ENCODE measurements at places on chromosomes 12 and 14.
A peak's percentile ranks its signal among the peaks of the same experiment; 100 is the strongest.

DNA sequence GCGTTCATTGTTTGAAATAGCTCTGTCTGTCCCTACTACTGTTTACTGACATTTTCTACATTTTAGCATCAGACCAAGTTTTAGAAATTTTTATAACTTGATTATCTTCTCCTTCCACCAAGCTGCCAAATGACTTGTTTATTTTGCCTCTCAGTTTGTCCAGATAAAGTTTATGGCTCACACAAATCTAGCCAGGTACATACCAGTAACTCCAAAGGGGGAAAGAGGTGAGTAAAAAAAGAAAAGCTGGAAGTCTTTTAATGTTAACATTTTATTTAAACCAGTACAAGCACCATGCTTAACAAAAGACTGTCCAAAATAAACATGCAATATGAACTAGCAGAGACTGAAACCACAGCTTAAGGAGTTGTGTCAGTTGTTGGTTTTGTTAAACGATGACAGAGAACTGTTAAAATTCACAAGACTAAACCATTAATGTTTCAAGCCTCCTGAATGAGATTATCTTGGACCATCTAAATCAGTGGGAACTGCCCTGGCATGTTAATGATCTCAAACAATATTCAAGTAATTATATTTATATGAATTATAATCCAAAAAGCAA, 14.5 kb downstream of the GMFB start:
- DNase-seq, result no peak

DNA sequence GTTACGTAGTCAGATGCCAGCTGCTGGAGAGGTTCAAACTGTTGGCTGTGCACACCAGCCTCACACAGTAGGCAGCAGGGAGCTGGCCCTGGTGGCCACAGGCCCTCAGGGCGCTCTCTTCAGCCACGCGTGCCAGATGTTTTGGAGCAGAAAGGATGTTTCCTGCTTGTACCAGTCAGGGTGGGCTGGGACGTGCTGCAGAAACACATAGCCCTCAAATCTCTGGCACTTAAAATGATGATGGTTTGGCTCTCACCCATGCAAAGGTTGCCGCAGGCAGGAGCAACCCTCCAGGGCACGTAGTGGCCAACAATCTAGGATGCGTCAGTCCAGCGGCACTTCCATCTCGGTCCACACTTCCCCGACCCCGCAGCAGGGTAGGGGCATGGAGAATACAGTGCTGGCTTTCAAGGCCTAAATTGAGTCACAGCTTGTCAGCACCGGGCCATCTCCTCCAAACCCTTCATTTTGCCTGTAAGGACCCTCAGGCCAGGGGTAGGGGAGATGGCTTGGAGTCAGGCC, 1.7 kb upstream of the FAM181A start:
- DNase-seq, result no peak

GRCh38 chr12:106581543-106582248, 1.1 kb upstream of the RFX4 start:
- no peak for DNase-seq

GRCh38 chr14:62101673-62102348, 339.6 kb downstream of the SNAPC1 start:
- DNase-seq, result no peak

DNA sequence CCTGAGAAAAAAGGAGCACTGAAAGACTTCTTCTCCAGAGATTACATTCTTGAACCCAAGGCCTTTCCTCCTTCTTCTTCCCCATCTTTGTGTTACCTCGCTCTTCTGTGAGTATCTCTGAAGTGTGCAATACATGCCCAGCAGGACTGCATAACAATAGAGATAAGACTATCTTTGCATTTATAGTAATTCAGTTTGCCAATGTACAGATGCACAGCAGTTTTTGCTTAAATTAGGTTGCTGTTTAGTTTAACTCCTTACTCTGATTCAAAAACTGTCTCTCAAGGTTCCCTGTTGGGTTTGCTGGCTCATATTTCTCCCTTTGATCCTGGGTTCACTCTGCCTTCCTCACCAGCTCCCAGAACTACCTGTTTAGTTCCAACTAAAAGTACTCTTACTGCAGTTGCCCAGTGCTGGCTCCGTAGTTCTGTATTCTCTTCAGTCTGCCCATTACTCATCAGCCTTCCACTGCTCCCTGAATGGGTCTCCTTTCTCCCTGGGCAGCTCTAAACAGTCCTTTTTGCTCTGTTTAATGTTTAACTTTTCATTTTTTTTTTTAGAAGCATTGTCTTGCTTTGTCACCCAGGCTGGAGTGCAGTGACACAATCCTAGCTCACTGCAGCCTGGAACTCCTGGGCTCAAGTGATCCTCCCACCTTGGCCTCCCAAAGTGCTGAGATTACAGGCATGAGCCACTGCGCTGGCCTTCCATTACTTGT, 180.6 kb upstream of the CAND1 start:
- DNase-seq, result no peak

DNA sequence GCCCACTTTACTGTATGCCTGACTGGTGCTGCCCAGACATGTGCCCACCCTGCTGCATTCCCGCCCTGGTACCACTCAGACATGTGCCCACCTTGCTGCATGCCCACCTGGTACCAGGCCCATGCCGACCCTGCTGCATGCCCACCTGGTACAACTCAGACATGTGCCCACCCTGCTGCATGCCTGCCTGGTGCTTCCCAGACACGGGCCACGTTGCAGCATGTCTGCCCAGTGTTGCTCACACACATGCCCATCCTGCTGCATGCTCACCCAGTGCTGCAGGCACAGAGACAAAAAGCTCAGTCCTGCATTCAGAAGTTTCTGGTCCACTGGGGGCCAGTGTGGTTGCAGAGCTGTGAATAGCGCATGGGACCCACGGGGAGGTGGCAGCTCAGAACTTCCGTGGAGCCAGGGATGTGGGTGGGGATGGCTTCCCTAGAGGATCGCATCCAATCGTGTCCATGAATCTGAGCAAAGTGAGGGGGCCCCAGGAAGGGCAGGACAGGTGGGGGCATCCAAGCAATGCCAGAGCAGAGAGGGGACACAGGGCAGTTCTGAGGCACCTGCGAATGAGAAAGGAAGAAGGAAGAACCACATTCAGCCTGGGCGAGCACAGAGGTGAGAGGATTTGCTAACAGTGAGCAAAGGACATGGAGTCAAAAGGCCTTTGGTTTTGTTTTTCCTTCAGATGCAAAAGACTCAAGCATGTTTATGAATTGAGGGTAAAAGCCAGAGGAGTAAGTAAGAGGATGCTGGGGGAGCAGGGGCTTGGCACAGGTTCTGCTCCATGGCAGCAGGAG, 175.9 kb upstream of the C14orf180 start:
- DNase-seq, result no peak

- no peak for DNase-seq
Measured at GRCh38 chr14:68534276-68534675, 258.6 kb downstream of the ZFP36L1 start.

GRCh38 chr12:116336542-116337065, 59.1 kb upstream of the MED13L start:
- DNase-seq, result no peak

GRCh38 chr12:124797321-124797720, 66.3 kb downstream of the SCARB1 start:
- DNase-seq, result no peak

DNA sequence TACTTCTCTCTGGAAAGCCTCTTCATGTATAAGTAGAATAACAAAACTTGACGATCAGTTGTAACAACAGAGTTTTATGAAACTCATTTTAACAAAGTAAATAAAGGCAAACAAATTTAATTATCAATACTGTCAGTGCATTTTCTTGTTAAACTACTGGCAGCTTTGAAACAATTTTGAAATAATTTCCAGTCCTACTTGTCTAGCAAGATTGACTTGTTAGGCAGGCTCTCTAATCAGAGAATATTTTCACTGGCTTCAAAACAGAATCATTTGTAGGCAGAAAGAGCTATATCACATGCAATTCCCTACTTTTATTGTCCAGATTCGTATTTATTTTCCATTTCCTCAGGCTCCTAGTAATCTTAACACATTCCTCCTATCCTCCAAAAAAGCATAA, 45.9 kb upstream of the SLC6A13 start:
- DNase-seq, result no peak

DNA sequence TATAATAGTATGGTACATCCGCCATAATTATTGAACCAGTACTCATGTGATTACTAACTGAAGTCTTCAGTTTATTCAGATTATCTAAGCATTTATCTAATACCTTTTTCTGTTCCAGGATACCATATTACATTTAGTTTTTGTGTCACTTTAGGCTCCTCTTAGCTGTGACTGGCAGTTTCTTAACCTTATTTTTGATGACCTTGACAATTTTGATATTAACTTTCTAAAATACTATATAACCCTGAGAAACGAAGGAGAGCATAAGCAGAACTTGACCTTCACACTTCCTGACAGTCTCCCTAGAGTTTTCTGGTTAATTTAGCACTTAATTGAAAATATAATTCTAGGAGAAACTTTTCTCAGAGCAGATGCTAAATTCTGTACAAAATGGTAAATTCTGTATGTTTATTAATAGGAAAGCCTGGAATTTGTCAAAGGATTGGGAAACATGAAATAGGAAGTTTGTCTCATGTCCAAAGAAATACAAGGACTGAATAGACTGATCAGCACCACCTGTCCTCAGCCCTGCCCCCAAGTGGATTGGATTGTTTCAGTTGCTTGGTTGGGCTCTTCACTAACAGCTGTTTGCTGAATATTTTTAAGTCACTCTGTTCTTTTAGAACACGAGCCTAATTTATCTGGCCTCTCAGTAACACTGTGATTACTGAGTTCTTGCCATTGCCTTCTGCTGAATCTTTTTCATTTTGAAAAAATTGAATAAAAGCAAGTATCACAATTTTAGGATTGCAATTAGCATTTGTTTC, 6.0 kb downstream of the BICDL1 start:
- DNase-seq, result no peak

DNA sequence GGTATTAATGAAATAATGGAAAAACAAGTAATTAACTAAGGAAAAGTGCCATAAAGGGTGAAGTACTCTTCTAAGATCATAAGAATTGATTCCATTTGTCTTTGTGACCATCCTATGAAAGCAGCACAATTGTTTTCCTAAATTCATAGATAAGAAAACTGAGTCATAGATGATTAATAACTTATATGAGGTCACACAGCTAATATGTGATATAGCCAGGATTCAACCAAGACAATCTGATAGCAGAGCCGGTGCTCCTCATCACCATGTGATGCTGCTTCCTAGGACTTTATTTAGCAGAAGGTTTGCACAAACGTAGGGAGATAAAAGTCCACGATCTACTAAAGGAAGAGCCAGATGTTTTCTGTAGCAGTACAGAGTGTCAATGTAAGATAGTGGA, 181.5 kb upstream of the SYT1 start:
- no peak for DNase-seq

DNA sequence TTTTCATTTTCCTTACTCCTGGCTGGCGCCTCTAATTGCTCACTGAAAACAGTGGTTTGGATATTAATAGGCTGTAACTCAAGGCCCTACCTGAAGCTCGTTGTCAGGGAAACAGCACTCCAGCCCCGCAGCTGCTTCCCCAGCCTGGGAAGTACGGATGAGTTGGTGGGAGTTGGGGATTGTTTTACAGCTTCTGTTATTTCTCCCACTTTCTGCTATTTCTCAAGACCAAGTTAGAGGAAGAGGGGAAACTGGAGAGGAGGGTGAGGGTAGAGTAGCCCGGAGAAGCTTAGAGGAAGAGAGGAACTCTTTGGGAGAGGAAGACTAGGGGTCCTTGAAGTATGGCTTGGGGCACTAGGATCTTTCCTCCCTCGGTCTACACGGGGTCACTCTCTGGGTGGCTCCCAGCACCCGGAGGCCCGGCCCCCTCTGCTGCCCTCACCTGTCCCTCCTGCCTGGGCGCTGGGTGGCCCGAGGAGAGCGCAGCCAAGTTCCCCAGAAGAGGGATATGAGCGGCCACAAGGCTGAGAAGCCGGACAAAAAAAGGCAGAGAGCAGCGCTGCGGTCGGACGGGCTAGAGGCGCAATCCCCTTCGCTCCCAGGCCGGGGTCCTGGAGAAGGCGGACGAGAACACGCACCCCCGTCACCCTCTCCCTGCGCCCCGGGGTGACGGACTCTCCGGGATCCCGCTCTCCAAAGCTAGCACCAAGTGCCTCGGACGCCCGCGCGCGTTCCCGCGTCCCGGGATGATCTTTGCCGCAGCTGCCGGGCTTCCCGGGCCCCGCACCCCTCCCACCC, 671 bp downstream of the SPTB start:
- DNase-seq, result peak; percentile 4

- no peak for DNase-seq
Measured at GRCh38 chr12:77035226-77035625, 30.1 kb downstream of the E2F7 start.

DNA sequence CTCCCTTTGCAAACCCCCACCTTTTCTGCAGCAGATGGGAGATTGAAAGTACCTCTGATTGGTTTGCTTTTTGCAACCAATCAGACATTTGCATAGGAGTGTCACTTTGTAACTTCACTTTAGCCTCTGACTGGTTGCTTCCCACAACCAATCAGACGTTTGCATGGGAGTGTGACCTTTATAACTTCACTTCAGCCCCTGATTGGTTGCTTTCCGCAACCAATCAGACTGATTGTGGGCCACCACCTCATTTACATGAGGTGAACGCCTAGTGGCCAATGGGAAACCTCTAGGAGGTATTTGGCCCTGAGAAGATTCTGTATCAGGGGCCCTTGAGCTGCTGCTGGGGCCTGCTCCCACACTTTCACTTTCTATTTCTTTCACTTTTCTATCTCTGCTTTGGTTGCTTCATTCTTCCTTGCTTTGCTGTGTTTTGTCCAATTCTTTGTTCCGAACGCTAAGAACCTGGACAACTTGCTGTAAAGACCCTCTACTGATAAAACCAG, 106.0 kb upstream of the PRICKLE1 start:
- DNase-seq, result no peak

GRCh38 chr14:52271538-52271937, 4.0 kb downstream of the PTGDR start:
- no peak for DNase-seq

- DNase-seq, result no peak
Measured at GRCh38 chr12:76265424-76266180, 82.6 kb downstream of the BBS10 start.

DNA sequence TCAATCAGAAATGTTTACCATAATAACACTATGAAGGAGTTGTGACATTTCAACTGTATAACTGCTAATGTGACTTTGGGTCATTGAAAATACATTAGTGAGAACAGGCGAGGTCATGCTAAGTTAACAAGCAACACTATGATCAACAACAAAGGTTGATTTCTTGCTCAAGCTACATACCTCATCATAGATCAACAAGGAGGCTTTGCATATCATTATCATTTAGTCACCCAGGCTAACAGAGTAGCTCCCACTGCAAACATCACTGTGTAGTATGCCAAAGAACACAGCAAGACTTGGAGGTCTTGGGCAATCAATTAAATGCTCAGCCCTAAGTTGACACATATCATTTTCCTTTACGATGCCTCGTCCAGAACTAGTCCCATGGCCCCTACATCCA, 212.5 kb downstream of the NOVA1 start:
- DNase-seq, result no peak

GRCh38 chr12:115222220-115222619, 538.2 kb upstream of the TBX3 start:
- no peak for DNase-seq

- no peak for DNase-seq
Measured at GRCh38 chr14:76422662-76423061, 46.7 kb downstream of the ESRRB start.

DNA sequence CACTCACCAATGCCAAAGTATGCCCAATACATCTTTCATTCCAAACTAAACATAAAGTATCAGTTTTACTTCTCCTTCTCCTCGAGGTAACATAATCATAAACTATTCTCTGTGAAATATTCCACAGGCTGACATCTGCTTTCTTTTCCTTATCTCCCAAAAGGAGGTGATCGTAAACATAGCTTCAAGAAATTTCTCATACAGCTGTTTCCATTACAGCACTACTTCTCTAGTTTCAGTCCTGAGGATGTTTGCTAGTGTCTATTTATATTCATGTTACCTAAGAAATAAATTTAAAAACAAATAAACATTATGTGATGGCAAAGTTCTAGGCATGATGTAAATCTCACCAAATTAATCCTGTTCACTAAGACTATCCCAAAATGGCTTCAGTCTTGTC, 90.1 kb upstream of the CPSF6 start:
- no peak for DNase-seq
